Type B pancreatic cell (in vitro differentiated cells): ENCODE measurements at places on chromosomes 13 and 19.

- no peak for DNase-seq
Observed at GRCh38 chr13:98890186-98890585, 87.7 kb downstream of the DOCK9 start.

DNA sequence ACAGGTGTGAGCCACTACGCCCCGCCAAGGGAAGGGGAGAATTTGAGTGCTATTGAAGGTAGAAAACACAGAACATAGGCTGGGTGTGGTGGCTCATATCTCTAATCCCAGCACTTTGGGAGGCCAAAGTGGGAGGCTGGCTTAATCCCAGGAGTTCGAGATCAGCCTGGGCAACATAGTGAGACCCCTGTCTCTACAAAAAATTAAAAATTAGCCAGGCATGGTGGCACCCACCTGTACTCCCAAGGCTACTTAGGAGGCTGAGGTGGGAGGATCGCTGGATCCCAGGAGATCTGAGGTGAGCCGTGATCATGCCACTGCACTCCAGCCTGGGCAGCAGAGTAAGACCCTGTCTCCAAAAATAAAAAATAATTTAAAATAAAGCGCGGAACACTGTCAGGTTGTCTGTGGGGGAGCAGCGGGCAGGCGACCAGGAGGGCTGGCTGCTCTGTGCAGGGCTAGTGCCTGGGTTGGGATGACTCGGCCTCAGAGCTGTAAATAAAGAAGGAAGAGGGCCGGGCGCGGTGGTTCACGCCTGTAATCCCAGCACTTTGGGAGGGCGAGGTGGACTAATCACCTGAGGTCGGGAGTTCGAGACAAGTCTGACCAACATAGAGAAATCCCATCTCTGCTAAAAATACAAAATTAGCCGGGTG, 41.0 kb downstream of the LTBP4 start:
- no peak for DNase-seq

- no peak for DNase-seq
Observed at GRCh38 chr19:56725829-56726424, 54.4 kb upstream of the ZNF835 start.

DNA sequence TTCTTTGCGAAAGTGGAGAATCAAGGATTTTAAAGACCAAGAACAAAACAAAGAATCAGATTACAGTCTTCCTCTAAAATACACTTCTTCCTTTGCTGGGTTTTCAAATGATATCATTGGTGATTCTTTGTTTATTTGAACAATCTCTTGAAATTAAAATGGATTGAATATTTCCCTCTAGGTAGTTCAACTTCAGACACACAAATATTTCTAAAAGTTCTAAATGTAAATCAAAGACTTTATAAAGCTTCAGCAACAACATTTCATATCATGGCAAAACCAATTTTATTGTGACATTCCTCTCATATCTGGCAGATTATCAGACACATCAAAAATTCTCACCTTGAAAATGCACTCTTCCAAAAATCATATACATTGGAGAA, 13.0 kb downstream of the ZIC2 start:
- no peak for DNase-seq

GRCh38 chr19:17982430-17982829, 15.5 kb downstream of the KCNN1 start:
- DNase-seq = no peak
